Upper lobe of left lung (tissue), 6 donors: ENCODE measurements at places on chromosomes 13 and 19.
A peak's percentile ranks its signal among the peaks of the same experiment; 100 is the strongest.

DNA sequence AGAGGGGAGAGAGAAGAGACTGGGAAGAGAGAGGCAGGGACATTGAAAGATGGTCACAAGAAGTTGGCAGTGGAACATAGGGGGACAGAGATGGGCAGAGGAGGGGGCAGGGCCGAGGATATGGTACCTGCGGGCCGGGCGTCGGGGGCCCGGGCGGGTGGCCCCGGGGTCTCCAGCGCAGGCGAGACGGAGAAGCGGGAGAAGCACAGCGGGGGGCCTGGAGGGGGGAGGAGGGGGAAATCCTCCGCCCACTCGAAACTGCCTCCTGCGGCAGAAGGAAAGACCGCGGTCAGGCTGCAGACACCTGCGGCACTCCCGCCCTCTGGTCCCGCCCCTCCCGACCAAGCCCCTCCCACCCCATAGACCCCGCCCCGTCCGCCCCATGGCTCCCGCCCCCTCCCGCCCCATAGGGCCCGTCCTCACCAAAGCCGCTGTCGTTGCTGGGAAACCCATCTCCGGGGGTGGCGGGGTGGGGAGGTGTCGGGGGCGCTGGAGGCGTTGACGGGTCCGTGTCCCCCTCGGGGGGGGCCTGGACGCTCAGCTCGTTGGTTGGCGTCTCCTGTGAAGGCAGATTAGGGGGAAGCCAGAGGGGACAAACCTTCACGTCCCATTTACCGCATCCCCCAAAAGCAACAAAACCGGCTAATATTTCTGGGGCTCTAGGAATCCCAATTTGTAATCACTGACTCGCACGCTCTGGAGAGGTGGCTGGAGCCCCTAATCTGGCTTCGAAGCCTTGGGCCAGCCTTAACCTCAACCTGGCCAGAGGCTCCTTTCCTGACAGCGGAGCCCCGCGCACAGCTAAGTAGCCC lies 20.4 kb downstream of the LMTK3 start:
- H3K27me3 ChIP-seq, result peaks cover 9% of the 10 kb centered on the region
- DNase-seq, result peak; percentile 48
- no peaks in the 10 kb centered on the region for H3K36me3 ChIP-seq
- no peak overlapping the region for H3K27ac ChIP-seq
- peaks cover 33% of the 10 kb centered on the region for H3K4me1 ChIP-seq
- no peak overlapping the region for H3K4me3 ChIP-seq

DNA sequence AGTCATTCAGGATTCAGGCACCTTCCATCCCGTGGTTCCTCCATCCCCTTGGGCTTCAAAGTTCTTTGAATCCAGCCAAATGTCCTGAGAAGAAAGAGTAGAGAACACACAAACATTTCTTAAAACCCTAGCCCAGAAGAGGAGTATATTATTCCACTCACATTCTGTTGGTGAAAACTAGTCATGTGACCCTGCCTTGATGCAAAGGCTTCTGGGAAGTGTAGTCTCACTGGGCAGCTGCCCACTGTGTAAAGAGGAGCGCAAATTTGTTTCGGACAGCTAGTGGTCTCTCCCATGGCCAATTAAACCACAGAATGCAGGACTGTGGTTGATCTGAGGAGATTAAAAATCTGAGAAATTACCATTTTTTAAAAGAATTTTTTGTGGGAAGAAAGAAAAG lies 304.4 kb downstream of the SUCLA2 start:
- H3K4me1 ChIP-seq, result no peaks in the 10 kb centered on the region
- no peak overlapping the region for H3K27ac ChIP-seq
- no peaks in the 10 kb centered on the region for H3K36me3 ChIP-seq
- H3K4me3 ChIP-seq, result no peak overlapping the region

DNA sequence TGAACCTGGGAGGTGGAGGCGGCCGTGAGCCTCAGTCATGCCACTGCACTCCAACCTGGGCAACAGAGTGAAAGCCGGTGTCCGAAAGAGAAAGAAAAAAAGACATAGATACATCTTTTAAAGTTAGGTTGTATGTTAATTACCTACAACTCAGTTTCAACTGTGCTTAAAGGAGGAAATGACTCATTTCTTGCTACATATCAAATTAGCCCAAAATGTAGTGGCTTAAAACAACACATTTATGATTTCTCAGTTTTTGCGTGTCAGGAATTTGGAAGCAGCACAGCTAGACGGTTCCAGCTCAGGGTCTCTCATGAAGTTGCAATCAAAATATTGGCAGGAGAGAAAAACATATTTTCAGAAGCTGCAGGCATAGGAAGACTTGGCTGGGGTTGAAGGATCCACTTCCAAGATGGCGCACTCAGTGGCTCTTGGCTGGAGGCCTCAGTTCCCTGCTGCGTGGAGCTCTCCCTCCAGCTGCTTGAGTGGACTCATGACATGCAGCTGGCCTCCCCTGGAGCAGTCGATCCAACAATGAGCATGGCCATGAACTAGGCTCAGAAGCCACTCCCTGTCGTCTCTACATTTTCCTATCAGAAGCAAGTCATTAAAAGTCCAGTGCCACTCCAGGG lies 7.1 kb downstream of the LDLR start:
- H3K27me3 ChIP-seq, result no peaks in the 10 kb centered on the region
- DNase-seq, result peak; percentile 44
- H3K36me3 ChIP-seq, result peaks cover 60% of the 10 kb centered on the region
- peak overlapping the region; percentile 97 for H3K27ac ChIP-seq

- H3K4me1 ChIP-seq, result peaks cover 19% of the 10 kb centered on the region
- H3K4me3 ChIP-seq, result no peak overlapping the region
- H3K36me3 ChIP-seq, result no peaks in the 10 kb centered on the region
- peak overlapping the region; percentile 60 for H3K27ac ChIP-seq
Observed at GRCh38 chr13:75790198-75790970, 154.3 kb downstream of the LMO7 start.

- no peaks in the 10 kb centered on the region for H3K27me3 ChIP-seq
- no peak for DNase-seq
- no peak overlapping the region for H3K27ac ChIP-seq
- H3K4me1 ChIP-seq, result no peaks in the 10 kb centered on the region
Observed at GRCh38 chr19:50843701-50844221, 10.4 kb upstream of the KLK15 start.

GRCh38 chr19:3753631-3754410 lies 7.7 kb downstream of the APBA3 start:
- H3K4me3 ChIP-seq, result no peak overlapping the region
- H3K4me1 ChIP-seq, result peaks cover under 1% of the 10 kb centered on the region
- H3K27me3 ChIP-seq, result no peaks in the 10 kb centered on the region
- H3K36me3 ChIP-seq, result peaks cover 66% of the 10 kb centered on the region
- H3K27ac ChIP-seq, result no peak overlapping the region

DNA sequence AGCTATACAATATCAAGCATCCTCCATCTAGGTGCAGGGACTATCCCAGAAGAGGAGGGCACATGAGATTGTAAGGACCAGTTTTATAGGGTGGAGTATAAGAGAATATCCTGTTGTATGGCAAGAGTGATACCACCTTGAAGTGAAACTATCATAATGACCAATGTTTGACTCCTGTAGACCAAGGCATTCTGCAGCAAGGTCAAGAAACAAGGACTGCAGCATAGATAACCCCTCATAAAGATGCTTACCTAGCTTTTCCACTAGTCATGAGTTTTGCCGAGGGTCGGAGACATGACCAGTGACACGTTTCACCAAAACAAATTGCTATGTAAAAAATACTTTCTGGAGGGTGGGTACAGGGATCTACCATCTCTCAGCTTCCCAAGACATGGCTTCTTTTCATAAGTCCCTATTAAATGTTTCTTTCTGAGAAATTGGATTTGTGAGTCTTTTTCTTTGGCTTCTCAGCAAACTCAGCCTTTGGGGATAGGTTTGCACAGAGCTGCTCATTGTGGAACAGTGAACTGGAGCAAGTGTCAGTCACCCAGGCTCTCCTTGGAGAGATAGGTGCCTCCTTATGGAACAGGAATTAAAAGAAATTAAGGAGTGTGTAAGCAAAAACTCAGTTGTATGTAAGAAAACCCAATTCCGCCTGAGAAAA lies 28.2 kb upstream of the CYSLTR2 start:
- H3K27ac ChIP-seq, result no peak overlapping the region
- H3K4me1 ChIP-seq, result peaks cover 6% of the 10 kb centered on the region
- no peaks in the 10 kb centered on the region for H3K27me3 ChIP-seq
- H3K36me3 ChIP-seq, result no peaks in the 10 kb centered on the region
- no peak overlapping the region for H3K4me3 ChIP-seq
- no peak for DNase-seq

GRCh38 chr19:27745978-27746542 lies 1466.9 kb downstream of the UQCRFS1 start:
- H3K27me3 ChIP-seq, result no peaks in the 10 kb centered on the region
- no peak for DNase-seq
- no peak overlapping the region for H3K27ac ChIP-seq
- peaks cover 13% of the 10 kb centered on the region for H3K4me1 ChIP-seq
- H3K36me3 ChIP-seq, result no peaks in the 10 kb centered on the region

DNA sequence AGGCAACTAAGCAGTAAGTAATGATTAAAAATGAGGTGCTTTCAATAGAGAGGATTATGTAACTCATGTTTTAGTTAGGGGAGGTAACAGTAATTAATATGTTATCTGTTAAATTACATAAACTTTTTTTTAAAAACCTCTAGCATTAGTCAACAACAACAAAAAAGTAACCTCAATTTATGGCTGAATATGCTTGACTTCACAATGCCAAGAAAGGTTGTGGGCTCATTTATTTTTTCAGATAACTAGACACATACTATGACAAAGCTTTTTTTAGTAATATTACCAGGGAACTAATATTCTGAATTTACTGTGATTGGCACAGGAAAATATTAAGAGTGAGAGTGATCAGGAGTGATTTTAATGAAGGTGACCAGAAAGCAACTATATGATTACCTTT lies 54.9 kb downstream of the KCNRG start:
- H3K4me3 ChIP-seq, result no peak overlapping the region
- no peaks in the 10 kb centered on the region for H3K27me3 ChIP-seq
- no peak for DNase-seq
- no peaks in the 10 kb centered on the region for H3K36me3 ChIP-seq

GRCh38 chr19:52369559-52370340 lies at the start of gene ZNF880:
TSS of gene ZNF880 (plus strand) at chr19:52369923. CDS start at chr19:52369966, 43 bp downstream.
- peak within 1 kb of the TSS; percentile 49 for H3K4me3 ChIP-seq
- H3K36me3 ChIP-seq, result peaks cover 11% of the 10 kb centered on the region
- peak; percentile 95 for DNase-seq
- H3K4me1 ChIP-seq, result peaks cover 10% of the 10 kb centered on the region
- H3K27ac ChIP-seq, result peak within 1 kb of the TSS; percentile 94

GRCh38 chr19:2235381-2236063 lies 607 bp downstream of the PLEKHJ1 start:
- DNase-seq, result no peak
- H3K4me3 ChIP-seq, result peak overlapping the region; percentile 77
- peaks cover 4% of the 10 kb centered on the region for H3K36me3 ChIP-seq
- no peaks in the 10 kb centered on the region for H3K27me3 ChIP-seq

DNA sequence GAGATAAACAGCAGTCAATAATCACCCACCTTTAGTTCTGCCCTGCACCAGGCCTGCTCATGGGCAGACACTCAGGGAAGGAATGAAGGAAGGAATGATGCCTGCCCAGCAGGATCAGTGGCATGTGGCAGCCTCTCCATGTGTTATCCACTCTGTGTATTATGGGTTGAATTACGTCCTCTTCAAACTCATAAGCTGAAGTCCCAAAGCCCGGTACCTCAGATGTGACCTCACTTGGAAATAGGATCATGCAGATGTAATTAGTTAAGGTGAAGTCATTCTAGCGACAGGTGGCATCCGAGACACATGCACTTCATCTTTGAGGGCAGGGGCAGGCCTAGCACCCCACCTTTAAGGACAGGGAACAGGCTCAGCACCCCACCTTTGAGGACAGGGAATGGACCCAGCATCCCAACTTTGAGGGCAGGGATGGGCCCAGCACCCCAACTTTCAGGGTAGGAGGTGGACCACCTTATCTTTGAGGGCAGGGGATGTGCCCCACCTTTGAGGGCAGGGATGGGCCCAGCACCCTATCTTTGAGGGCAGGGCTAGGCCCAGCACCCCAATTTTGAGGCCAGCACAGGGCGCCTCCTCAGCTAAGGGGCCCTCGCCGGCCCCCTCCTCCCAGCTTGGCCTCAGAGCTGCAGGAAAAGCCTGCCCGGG lies 127.6 kb downstream of the URI1 start:
- DNase-seq, result no peak
- H3K4me1 ChIP-seq, result no peaks in the 10 kb centered on the region
- no peak overlapping the region for H3K27ac ChIP-seq
- H3K27me3 ChIP-seq, result no peaks in the 10 kb centered on the region
- H3K36me3 ChIP-seq, result no peaks in the 10 kb centered on the region
- H3K4me3 ChIP-seq, result no peak overlapping the region

DNA sequence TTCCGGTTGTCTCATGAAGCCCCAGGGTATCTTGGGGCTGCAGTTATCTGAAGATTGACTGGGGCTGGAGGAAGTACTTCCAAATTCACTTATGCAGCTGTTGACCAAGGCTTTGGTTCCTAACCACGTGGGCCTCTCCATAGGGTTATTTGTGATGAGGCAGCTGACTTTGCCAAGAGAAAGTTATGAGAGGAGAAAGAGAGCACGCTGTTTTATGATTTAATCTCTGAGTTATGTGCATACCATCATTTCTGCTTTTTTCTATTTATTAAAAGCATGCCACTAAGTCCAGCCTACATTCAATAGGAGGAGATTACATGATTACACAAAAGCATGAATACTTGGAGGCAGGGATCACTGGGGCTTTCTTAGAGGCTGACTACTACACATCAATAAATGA lies 215.5 kb downstream of the NHLRC3 start:
- H3K36me3 ChIP-seq, result no peaks in the 10 kb centered on the region
- peaks cover 2% of the 10 kb centered on the region for H3K4me1 ChIP-seq
- H3K27me3 ChIP-seq, result no peaks in the 10 kb centered on the region
- H3K4me3 ChIP-seq, result no peak overlapping the region
- H3K27ac ChIP-seq, result no peak overlapping the region
- no peak for DNase-seq

DNA sequence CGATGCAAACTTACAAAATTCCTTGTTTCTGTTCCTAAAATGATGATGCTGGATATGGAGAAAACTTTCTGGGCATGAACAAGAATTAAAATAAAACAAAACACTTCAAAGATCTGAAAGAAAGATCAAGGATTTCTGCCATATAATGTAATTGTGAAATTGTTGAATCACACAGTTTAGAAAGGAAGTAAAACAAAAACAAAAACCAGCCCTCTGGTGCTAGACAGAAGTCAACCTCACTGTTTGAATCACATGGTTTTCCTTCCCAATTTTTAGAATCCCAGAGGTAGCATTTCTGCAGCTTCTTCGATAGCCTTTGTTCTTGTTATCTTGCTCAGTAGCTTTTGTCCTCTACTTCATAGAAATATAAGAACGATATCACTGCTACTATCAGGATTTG lies 118.2 kb upstream of the ARGLU1 start:
- no peak for DNase-seq
- no peak overlapping the region for H3K4me3 ChIP-seq
- H3K36me3 ChIP-seq, result no peaks in the 10 kb centered on the region
- peaks cover 7% of the 10 kb centered on the region for H3K4me1 ChIP-seq
- no peak overlapping the region for H3K27ac ChIP-seq
